Left cardiac atrium (tissue), 4 donors: ENCODE measurements at places on chromosomes 3 and 15. TPM values are rescaled to one million over a fixed set of nuclear protein-coding genes. Genes with fewer than 3 reads are reported as not detected.
A peak's percentile ranks its signal among the peaks of the same experiment; 100 is the strongest.

The TP53BP1 gene
- total RNA-seq: 33.5 TPM

The CCR4 gene
- total RNA-seq: 0.16 TPM

The TTLL13 gene
- not detected for total RNA-seq

The CCDC80 gene
- total RNA-seq: 278 TPM

The TRIM42 gene
- total RNA-seq: not detected

The OR5K2 gene
- not detected for total RNA-seq

The ACKR4 gene
- 3.7 TPM for total RNA-seq

The SST gene
- total RNA-seq: not detected

The FBLN2 gene
- 178 TPM for total RNA-seq

The TRIM71 gene
- not detected for total RNA-seq

The LRRC34 gene
- total RNA-seq: 2.1 TPM

The OR4M2 gene
- not detected for total RNA-seq

The OR5K4 gene
- not detected for total RNA-seq

- peak; percentile 38 for DNase-seq
Measured at GRCh38 chr3:102163039-102163817, 271.6 kb upstream of the ZPLD1 start.

GRCh38 chr3:192024751-192025150, 563.8 kb downstream of the PYDC2 start:
- no peak for DNase-seq

DNA sequence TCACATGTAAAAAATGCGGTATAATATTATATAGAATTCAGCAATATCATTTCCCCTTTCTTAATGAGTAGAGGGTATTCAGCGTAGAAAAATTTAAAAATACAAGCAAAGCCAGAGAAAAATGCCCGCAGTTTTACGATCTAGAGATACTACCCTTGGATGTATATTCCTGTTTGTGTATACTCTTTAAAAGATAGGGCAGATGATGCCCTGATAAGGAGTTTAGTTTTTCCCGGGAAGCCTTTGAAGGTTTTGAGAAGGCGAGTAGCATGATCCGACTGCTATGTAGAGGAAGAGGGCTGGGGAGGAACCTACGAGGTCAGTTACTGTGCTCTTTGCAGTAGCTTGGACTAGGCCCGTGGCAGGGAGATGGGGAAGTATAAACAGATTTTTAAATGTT, 1.2 kb downstream of the YEATS2 start:
- DNase-seq: no peak

DNA sequence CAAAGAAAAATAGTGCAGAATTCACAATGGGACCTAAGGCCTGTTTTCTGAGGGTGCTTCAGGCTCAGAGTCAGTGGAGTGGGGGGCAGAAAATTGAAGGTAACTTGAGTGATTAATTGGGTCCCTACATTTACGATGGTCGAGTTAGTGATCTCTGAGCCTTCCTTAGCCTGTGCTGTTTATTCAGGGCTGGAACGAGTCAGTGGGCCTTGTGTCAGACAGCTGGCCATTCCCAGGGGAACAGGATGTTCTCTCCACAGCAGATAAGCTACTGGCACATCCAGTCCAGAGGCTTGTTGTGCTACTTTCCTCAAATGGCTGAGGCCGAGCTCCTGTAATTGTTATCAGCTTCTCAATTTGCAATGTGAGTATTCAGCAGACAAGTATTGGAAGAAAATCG, 29.2 kb upstream of the CNTN3 start:
- DNase-seq: peak; percentile 54

DNA sequence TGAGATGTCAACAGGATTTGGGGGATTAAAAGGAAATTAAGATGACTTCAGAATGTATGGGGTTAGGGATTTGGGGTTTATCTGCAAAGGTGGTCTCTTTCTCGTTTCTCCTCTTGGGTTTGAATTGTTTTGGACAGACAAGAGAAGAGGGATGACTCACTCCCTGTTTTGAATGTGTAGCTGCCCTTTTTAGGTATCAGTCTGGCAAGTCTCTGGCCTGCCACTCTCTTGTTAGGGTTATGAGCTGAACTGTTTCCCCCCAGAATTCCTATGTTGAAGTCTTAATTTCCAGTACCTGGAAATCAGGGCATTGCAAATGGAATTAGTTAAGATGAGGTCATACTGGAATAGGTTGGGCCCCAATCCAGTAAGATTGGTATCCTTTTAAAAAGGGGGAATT, 291.7 kb downstream of the MEX3B start:
- DNase-seq: no peak

DNA sequence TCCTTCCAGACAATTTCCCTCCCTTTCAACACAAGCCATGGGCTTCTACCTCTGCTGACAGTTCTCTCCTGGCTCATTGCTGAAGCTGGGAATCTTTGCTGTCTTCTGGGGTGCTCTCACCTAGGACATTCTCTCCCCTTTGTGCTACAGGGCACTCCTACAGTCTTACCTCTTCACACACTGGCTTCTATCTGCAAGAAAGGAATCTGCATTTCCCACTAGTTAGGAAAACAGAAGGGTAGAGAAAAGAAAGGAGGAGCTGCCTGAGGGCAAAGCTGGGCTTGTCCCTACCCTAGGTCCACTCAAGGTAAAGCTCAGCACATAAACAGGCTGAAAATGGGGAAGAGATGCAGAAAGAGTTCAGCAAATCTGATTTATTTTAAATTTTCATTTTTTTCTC, 5.6 kb upstream of the ARGFX start:
- no peak for DNase-seq

DNA sequence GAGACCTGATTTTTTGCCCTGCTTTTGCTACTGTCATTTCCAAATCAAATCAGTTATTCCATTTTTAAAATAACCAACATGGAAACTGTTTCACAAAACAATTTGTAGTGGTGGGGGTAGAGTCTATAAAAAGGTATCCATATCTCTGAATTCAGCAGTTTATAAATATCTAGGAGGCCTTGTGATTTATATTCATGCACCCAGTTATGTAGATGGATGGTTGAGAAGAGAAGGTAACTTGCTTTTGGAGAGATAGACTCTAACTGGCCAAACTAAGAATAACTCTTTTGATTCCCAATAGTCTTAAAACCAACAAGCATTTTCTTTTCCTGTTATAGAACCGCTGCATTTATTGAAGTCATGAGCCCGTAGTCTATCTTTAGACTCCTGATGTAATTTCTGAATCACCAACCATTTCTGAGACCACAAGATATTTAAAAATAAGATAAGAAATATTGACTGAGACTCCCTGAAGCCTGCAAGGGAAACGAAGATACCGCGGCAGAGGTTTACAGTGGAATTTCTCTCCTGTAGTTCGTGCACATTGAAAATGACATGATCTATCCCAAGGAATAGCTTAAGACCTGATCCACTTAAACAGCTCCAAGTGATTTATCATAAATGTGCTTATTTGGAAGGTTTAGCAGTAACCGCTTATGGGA, 68.5 kb downstream of the SAMMSON start:
- DNase-seq: no peak

GRCh38 chr3:134373271-134374104, 759 bp downstream of the AMOTL2 start:
- peak; percentile 89 for DNase-seq

DNA sequence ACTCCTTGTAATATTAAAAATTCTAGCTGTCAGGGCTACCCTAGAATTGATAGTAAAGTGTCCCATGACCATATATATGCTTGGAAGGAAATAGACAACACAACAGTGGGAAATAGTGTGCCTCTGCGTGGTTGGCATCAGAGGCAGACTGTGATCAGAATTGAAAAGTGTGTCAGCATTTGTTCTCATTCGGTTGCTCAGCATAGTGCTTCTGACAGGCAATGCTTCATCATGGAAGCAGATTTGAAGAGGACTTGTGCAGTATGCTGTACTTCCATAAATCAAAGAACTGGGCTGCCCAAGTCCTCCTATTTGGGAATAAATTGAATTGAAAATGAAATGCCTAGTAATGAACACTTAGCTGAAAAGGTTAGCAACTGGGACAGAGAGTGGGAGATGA, 435.7 kb downstream of the DIPK2A start:
- no peak for DNase-seq

DNA sequence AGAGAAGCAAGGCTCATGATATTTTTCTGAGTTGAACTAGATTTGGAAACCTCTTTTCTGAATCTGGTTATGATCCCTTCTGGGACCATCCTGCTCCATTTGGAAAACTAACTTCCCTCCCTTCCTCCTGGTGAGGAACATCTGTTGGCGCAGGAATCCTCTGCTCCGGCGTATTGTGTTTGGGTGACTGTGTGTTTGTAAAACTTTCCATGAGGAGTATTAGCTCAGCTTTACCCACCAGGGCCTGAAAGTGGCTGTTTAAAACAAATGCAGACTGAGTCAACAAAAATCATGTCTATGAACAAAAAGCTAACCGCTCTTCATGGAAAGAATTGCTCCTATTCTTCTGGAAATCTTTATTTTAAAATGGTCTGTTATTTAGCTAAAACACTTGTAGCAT, 17.7 kb downstream of the STARD9 start:
- peak; percentile 55 for DNase-seq

DNA sequence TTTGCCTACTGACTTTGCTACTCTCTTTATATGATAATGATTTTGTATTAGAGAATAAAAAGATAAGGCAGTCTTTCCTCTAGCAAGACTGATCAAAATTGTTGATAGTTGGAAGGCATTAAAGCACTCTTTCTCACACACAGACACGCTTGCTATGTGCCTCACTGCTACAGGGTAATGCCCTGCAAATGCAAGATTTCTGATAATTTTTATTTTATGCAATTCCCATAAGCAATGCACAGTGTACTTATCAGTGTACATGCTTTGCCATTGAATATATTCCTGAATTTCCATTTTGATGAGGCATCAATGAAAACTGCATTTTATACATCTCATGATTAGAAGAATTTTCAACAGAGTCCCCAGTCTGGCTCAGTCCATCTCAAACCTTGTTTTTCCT, 263.2 kb downstream of the CHST2 start:
- DNase-seq: no peak

GRCh38 chr3:110811050-110811449, 260.6 kb upstream of the NECTIN3 start:
- no peak for DNase-seq

DNA sequence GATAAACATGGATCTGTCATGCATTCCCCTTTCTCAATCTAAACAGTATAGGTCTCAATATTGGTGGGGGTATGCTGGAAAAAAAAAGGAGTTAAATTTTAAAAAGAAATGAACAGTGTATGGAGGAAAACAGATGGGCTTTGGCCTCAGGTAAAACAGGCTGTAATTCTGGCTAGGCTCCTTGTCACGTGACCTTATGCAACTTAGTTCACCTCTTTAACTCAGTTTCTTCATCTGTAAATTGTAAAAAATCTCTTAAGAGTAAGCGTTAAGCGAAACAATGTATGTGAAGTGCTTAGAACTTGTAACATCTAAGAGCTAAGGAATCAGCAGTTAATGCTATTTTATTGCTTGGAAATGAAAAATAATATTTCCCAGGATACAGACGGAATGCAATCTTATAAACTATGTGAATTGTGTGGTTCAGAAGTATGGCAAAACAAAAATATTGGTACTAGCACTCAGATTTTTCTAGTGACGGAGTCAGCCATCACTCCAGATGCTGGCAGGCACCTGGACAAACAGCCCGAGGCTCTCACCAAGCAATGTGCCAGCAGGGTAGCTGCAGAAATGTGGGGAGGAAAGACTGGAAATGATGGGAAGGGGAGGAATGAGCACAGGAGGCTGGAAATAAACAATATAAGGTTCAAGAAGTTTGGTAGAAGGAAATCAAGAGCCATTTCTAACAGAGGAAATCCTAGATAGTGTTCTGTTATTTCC, 172.8 kb downstream of the USP13 start:
- no peak for DNase-seq

GRCh38 chr3:141454906-141455602, 31.8 kb upstream of the RASA2 start:
- DNase-seq: no peak

- no peak for DNase-seq
Measured at GRCh38 chr15:63971427-63971805, 74.9 kb downstream of the DAPK2 start.

- no peak for DNase-seq
Measured at GRCh38 chr3:28844298-28845005, 436.4 kb upstream of the RBMS3 start.

DNA sequence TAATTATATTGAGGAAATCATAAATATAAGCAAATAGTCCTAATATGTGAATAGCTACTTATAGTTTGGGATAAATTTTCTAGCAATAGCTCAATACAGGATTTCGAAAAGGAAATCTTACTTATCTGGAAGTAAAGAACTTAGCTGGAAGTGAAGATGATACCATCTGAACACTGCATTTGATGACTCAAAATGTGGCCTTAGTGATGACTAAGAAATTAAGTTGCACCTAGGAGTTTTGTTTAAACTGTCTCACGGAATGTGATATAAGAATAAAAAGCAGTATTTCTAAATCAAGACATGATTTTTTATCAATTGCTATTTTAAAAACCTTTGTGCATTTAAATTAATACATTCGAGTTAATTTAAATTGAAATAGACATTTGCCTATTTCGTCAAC, 91.2 kb downstream of the EOMES start:
- DNase-seq: no peak

- DNase-seq: no peak
Measured at GRCh38 chr15:65827065-65827464, 35.0 kb upstream of the DENND4A start.

GRCh38 chr3:39269528-39269927, 10.3 kb downstream of the CX3CR1 start:
- DNase-seq: no peak

DNA sequence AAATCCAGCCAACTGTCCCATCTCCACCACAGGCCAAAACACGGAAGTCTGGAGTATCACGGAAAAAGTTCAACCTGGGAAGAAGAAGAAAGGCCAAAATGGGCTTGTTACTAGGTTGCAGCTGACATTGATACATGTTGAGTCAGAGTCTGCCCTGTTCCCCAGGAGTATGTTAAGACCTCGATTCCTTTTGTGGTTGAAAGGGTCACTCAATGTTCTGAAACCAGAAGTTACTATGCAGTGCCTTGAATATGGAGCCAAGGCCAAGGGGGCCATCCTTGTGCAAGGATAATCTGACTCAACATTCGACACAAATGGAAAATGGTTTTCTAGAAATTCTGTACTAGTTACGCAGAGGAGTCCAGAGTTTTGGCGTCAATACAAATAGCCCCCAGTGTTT, 104.2 kb downstream of the DGKG start:
- no peak for DNase-seq

- no peak for DNase-seq
Measured at GRCh38 chr3:130851277-130851676, 42.6 kb upstream of the ATP2C1 start.

GRCh38 chr3:39323494-39323893, 6.0 kb upstream of the CCR8 start:
- DNase-seq: no peak
